Pulmonary artery endothelial cell (primary cell): ENCODE measurements at places on chromosomes 3 and 15.

DNA sequence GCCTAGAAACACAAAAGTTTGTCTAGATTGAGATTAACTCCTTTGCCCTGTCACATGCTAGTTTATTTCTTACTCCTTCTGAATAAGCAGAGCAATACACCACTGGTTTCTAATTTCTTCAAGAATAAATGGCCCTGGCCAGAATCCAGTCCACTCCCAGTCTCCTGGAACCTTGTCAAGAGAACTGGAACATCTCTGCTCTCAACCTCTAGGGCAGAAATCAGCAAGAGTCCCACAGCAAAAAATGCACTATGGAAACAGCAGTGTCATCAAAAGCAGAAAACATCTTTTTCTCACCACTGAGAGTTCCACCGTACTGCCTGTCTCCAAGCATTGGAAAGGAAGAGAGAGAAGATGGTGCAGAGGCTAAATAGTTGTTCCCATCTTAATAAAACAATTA is 35.9 kb upstream of the PPP2R3A start:
- no peak for DNase-seq

DNA sequence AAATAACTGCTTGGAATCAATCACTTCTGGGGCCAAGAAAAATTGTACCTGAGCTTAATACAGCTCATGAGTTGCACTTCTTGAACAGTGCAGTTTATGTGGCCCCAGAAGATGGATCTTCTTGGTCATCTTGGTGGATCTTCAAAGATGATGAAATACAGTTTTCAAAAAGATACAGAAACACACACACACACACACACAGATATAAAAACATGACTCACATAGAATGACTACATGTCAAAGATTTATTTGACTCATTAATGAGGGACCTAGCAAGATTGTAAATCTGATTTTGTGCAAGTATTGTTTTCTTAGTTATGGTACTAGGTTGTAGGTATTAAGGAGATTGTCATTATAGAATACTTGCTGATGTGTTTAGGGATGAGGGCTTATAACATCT is 32.6 kb downstream of the PDCD6IP start:
- DNase-seq, result no peak

GRCh38 chr3:61520966-61521628 is 40.3 kb upstream of the PTPRG start:
- DNase-seq, result no peak

- DNase-seq, result no peak
Observed at GRCh38 chr3:147356145-147356908, 50.0 kb downstream of the ZIC4 start.

DNA sequence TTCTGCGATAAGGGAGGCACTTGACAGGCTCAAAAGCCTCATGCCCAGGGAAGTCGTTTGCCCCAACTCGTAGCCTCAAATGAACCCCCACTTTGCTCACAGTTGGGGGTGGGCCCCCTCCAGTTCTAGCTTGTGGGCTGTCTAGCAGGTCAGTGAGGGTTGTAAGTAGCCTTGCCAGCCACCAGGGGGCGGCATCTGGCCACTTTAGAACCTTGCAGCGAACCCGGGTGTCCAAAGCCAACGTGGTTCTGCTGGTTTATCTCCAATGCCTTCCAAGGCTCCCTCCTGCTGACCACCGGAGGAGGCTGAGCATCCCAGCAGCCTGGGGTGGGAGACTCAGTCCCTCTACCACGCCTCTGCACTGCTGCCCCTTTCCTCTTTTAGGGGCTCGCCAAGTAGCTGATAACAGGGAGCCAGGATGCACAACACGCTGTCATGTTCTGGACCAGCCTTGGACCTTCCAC is 9.2 kb upstream of the RBSN start:
- peak; percentile 35 for DNase-seq

- no peak for DNase-seq
Observed at GRCh38 chr3:171915275-171915674, 72.1 kb downstream of the TMEM212 start.

DNA sequence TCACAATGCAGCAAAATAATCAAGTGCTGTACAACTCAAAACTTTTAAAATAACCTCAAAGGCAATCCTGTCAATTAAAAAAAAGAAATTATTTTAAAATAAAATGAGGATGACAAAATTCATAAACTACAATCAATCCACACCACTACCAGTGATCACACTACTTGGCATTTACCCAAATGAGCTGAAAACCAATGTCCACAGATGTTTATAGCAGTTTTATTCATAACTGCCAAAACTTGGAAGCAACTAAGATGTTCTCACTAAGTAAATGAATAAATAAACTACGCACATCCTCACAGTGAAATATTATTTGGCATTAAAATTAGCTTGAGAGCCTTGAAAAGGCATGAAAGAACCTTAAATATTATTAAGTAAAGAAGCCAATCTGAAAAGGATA is 121.3 kb downstream of the STAG1 start:
- no peak for DNase-seq
